Progenitor cell of endocrine pancreas (in vitro differentiated cells): ENCODE measurements at places on chromosomes 7 and 10. TPM values are rescaled to one million over a fixed set of nuclear protein-coding genes. Genes with fewer than 3 reads are reported as not detected.

- H3K36me3 ChIP-seq: no peaks in the 10 kb centered on the region
- H3K4me1 ChIP-seq: peaks cover 20% of the 10 kb centered on the region
- no peak overlapping the region for H3K4me3 ChIP-seq
- DNase-seq: no peak
Measured at GRCh38 chr7:28105234-28105633, 75.4 kb downstream of the JAZF1 start.

BMPR1A gene
- total RNA-seq: 80.7 and 89.7 TPM in 2 replicates

GATAD1 gene
- total RNA-seq: 51.0 and 55.0 TPM in 2 replicates

GJD4 gene
- 0.24 TPM in 1 of 2 replicates, not detected in the other for total RNA-seq

- no peaks in the 10 kb centered on the region for H3K27me3 ChIP-seq
- no peak for DNase-seq
- no peaks in the 10 kb centered on the region for H3K36me3 ChIP-seq
- no peak overlapping the region for H3K27ac ChIP-seq
- no peak overlapping the region for H3K4me3 ChIP-seq
Measured at GRCh38 chr10:62980687-62981086, 152.4 kb upstream of the NRBF2 start.

MYOF gene
- total RNA-seq: 25.5 and 35.2 TPM in 2 replicates

GRCh38 chr7:92849322-92849721, 12.9 kb upstream of the CDK6 start:
- no peak overlapping the region for H3K4me3 ChIP-seq
- peaks cover 4% of the 10 kb centered on the region for H3K4me1 ChIP-seq
- H3K27me3 ChIP-seq: peaks cover 17% of the 10 kb centered on the region

DNA sequence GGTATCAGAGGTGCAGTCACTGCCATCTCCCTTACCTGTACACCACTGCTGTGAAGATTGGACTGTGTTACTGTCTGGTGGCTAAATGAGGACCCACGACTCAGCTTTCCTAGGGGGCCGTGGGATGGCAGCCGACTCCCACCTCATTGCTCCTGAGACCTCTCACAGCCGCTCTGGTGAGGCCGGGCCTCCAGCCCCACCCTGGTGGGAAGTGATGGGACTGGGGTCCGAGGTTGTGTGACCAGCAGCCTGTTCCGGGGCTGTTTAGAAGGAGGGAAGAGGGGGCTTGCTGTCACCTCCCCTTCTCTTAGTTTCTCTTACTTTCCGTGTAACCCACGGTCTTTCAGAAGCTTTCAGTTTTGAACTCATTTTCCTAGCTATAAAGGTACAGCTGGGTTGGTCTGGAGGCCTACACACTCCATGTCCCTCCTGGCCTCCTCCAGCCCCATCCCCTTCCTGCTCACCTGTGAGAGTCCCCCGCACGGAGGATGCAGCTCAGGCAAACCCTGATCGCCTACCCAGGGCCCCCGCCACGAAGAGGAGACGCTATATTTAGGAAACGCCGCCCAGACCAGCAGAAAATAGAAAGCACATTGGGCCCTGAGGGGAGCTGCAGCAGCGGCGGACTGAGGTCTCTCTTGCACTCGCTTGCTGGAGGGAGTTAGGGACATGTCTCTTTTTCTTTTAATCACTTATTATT, 4.6 kb downstream of the EMX2 start:
- H3K27ac ChIP-seq: no peak overlapping the region
- no peak for DNase-seq
- peaks cover 93% of the 10 kb centered on the region for H3K27me3 ChIP-seq
- H3K4me3 ChIP-seq: no peak overlapping the region
- peaks cover 17% of the 10 kb centered on the region for H3K4me1 ChIP-seq
- H3K36me3 ChIP-seq: no peaks in the 10 kb centered on the region

OIT3 gene
- 1.1 TPM in 2 replicates for total RNA-seq

GRCh38 chr7:12805518-12805928, 118.1 kb downstream of the ARL4A start:
- no peaks in the 10 kb centered on the region for H3K36me3 ChIP-seq
- no peak overlapping the region for H3K27ac ChIP-seq
- peaks cover 24% of the 10 kb centered on the region for H3K4me1 ChIP-seq
- no peak overlapping the region for H3K4me3 ChIP-seq
- no peaks in the 10 kb centered on the region for H3K27me3 ChIP-seq

BCL7B gene
- total RNA-seq: 37.8 and 46.1 TPM in 2 replicates

GRCh38 chr7:265998-266850, 23.7 kb upstream of the FOXL3 start:
- H3K27me3 ChIP-seq: peaks cover 12% of the 10 kb centered on the region
- no peak overlapping the region for H3K27ac ChIP-seq
- peaks cover 13% of the 10 kb centered on the region for H3K36me3 ChIP-seq
- H3K4me3 ChIP-seq: no peak overlapping the region
- no peak for DNase-seq

DNA sequence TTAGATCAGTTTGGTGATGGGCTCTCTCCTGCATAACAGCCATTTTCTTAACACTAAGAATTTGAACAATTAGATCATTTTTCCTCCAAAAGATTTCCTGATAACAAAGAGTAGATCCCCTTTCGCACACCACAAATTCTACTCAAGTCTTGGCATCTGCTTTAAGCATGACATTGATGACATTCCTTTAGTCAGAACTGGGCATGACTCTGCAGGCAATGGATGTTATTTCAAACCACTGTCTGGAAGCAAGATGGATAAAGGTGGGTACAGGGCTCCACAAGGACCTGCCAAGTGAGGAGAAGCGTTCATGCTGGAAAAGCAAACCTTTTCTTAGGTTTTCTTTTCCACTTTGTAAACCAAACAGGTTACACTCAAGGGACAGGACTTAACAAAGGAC, 123.5 kb downstream of the GLCCI1 start:
- peaks cover 3% of the 10 kb centered on the region for H3K4me1 ChIP-seq
- H3K27ac ChIP-seq: no peak overlapping the region
- no peak for DNase-seq
- no peak overlapping the region for H3K4me3 ChIP-seq
- peaks cover 16% of the 10 kb centered on the region for H3K36me3 ChIP-seq

DNA sequence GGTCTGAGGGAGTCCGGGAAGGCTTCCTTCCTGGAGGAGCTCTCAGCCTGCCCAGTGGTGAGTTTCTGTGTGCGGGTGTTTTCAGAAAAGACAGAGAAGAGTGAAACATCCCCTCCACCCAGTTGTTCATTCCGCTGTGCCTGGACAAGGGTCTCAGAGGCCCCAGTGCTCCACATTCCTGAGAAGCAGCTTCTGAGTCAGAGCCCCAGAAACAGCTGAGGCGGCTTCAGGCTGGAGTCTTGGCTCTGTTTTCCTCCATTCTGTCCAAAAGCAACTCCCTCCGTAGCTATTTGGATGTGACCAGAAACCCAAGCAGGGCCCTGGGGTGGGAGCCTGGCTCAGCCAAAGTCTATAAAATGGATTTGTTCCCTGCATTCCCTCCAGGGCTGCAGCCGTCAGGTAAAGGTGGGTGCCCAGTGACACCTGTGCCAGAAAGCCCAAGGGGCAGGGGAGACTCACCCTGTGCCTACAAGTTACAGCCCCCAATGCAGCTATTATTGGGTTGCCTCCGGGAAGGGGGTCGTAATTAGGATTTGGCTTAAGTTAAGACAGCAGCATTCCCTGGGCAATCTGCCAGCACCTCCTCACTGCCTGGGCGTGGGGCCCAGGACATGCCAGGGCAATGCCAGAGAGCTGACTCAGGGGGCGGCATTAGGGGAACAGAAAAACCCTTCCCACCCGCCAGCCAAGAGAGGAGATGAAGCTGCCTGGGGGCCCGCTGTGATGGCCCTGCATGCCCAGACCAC, 13.1 kb upstream of the CAMK2G start:
- H3K27me3 ChIP-seq: peaks cover 8% of the 10 kb centered on the region
- peaks cover 17% of the 10 kb centered on the region for H3K4me1 ChIP-seq
- H3K27ac ChIP-seq: peak overlapping the region; percentile 4
- no peaks in the 10 kb centered on the region for H3K36me3 ChIP-seq

DNA sequence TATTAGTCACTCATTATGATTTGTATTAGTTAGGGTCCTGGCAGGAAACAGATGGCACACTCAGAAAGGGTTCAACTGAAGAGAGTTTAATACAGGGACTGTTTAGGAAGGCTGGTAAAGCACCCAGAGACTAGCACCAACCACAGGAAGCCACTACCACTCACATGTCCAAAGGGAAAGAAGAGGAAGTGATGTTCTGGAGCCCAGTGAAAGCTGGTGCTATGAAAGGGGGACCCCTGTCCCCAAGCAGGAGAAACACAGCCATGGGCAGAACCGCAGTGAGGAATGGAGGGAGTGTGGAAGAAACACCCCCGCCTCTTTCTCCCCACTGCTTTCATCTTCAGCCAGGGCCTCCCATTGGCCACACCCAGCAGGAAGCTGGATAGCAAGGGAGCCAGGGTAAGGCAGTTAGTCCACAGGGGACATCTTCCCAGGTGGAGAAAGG, 3.2 kb upstream of the VSIR start:
- no peaks in the 10 kb centered on the region for H3K36me3 ChIP-seq
- peaks cover 7% of the 10 kb centered on the region for H3K4me1 ChIP-seq
- no peak overlapping the region for H3K4me3 ChIP-seq
- DNase-seq: no peak
